OCI-M1 (cell line): ENCODE measurements at places on chromosomes 1 and 21.

DNA sequence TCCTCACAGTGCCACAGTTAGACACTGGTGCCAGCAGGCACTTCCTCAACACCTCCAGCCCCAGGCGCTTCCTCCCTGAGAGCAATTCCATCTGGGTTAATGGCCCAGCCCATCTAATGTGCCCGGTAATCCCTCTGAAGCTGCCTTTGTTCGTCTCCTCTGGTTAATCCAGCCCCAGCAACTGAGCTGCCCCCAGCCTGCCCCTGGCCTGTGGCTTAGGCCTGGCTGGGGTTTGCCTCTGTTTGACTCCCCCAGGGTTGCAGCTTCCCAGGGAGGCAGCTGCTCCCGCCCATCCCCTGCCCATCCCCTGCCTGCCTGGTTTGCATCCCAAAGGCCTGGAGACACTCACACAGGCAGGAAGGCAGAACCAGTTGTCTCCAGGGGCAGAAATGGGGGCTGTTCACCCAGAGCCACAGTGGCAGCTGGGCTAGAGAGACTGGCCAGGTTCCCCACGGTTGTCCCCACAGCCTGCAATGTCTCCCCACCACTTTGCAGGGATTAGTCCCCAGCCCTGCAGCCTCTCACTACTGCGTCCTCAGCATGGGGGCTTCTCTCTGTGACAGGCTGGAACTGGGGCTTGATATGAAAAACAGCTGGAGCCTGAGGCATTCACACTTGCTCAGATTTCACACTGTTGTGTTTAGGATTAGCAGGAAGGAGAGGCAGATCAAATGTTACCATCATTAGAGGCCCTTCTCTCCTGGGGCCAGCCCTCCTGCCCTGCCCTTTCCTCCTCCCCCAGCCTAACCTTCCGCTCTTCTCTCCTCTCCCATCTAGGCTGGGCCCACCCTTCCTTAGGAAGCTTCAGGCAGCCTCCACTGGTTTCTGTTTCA is 120.2 kb downstream of the TLR5 start:
- DNase-seq, result no peak

GRCh38 chr21:22209304-22209700 is 1211.1 kb downstream of the NCAM2 start:
- no peak for DNase-seq

- peak; percentile 24 for DNase-seq
Measured at GRCh38 chr21:30839304-30839703, 9.7 kb upstream of the KRTAP7-1 start.

DNA sequence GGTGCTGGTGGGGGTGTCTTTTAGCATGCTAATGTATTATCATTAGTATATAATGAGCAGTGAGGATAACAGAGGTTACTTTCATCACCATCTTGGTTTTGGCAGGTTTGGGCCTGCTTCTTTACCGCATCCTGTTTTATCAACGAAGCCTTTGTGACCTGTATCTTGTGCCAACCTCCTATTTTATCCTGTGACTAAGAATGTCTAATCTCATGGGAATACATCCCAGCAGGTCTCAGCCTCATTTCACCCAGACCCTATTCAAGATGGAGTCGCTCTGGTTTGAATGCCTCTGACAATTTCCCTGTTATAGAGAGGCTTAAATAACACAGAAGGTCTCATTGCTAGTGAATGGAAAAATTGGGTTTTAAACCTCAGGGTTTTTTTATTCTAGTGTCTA is 300.8 kb upstream of the PROX1 start:
- no peak for DNase-seq

DNA sequence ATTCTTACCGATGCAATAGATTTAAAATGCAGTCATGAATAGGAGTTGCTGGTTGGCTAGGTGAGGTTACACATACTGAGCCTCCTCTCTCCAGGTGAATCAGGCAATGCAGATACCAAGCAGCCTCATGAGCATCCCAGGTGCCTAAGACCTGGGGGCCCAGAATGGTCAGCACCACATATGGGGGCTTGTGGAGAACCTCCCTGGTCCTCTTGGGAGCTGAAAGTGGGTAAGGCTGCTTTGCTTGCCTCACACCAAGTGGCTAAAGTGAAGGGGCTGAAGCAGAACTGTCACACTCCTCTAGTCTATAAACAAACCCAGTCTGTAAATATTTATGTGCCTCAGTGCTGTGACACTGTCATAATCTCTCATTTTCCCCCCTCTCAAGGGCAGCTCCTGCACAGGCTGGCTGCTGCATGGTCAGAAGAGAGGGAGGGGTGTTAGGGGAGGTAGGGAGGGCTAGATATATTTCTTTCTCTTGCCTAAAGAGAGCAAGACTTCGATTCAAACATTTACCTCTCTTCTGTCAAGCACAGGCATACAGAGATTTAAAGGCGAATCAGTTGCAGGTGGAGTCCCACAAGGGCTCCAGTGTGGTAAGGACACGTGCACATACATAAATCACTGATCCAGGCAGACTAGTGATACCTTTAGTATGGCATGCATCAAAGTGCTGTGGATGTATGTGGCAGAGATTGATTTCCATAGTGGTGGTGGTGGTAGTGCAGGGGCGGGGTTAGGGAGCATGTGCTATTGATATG is 157.9 kb upstream of the TNR start:
- no peak for DNase-seq
